ENCODE measurements at places on chromosomes 11 and 22.

DNA sequence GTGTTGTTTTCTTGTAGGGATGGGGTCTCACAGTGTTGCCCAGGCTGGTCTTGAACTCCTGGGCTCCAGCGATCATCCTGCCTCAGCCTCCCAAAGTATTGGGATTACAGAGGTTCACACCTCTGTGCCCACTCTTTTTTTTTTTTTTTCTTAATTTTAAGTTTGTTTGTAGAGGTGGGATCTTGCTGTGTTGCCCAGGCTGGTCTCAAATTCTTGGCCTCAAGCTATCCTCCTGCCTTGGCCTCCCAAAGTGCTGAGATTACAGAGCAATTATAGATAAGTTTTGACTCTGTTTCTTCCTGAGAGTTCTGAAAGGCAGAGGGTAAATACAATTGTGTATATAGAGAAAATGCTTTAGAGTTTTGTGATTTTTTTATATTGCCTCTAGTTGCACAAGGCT lies 160.4 kb downstream of the TEAD1 start:
- DNase-seq = no peak

DNA sequence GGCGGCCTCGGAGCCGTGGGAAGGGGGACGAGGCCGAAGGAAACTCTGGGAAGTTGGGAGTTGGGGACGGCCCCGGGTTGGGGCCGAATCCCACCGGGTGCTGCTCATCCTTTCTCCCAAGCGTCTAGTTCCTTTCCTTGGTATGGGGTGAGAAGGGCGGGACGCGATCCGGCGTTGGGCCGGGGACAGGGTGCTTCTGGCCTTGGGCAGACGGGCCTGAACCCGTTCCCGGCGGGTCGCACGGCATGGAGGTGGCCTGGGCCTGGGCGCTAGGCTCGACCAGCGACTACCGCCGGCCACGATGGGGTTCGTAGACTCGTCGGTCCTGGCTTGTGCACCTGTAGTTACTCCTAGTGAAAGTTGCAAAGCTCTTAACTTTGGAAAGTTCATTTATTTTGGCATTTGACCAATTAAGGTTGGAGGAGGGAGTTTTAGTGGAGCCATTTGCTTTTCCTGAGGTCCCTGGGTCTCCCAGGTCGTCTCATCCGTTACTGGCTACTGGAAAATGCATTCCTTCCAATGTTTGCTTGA lies 1.0 kb downstream of the SYT9 start:
- DNase-seq = no peak

GRCh38 chr11:83119216-83119615 lies 37.7 kb upstream of the PCF11 start:
- DNase-seq = no peak

DNA sequence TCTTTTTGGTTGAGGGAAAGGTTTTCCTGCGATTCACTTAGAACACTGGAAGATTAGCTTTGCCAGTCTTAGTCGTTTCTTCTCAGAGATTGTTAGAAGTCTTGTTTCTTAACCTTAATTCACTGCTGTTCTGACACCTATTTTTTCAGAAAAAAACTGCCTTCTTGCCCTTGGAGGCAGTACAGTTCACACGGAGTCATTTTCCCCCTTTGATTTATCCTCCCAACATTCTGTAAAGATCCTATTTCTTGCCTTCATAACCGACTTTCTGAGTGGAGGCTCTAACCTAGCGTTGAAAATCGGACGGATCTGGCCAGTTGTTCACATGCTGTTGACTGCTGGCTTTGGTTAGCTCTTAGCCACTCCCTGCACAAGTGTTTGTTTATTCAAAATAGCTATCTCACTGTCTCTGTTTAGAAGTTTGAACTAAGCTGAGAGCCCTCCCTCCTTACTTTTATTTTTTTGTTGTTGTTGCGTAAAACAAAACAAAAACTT lies 737 bp downstream of the BCL2L13 start:
- DNase-seq = no peak

DNA sequence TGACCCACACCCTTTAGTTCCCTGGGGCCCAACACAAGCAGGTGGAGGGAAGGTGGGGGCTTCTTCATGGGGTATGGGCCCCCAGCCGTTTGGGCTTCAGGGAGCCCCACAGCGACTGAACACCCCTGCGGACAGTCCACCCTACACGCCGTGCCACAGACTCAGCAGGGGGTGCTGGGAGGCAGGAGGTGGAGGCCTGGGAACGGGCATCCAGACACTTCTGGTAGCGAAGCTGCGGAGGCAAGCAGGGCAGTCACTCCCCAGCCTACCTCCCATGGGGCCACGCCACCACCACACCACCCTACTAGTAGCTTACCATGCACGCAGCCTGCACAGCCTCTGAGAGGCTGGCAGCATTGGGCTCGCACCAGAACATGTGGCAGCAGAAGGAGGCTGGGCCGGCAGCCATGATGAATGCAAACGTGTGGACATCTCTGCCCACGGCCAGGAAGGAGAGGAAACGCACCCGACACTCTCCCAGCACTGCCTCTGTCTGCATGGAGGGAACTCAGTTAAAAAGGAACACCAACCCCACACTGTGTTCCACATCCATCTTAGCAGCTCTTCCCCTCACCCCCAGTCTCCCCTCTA lies 5.3 kb downstream of the SMPD1 start:
- no peak for DNase-seq

DNA sequence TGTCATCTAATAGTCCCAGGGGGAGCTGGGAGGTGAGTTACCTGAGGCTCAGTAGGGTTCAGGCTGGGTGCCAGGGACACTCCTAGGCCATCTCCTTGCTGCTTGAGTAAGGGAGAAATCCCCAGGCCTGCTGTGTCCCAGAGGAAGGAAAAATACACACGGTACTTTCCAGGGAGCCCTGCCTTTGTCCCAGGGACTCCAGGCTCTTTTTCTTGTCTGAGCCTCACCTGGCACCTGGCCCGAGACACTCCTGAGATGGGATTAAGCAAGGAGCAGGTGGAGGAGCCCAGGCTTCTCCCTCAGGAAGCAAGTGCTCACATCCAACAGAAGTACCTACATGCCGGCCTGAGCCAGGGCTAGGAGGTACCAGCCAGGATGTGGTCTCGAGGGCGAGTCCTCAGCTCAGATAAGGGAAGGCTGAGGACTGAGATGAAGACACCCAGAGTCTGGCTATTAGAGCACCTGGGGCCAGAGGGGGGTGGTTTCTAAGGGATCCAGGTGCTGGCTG lies 899 bp upstream of the KLHDC7B start:
- DNase-seq = no peak

- DNase-seq = no peak
Measured at GRCh38 chr22:41048791-41049717, 43.3 kb upstream of the EP300 start.

DNA sequence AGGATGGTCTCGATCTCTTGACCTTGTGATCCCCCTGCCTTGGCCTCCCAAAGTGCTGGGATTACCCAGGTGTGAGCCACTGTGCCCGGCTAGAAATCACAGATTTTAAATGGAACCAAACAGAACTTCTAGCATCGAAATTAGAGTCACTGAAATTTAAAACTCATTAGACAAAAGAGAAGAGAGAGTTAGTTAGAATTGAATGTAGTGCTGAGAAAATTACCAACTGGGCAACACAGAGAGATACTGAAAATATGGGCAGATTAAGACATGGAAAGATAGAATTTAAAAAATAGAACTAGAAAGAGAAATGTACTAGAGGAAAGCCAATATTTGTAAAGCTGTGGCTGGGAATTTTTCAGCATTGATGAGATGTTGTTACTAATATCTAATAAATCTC lies 217.9 kb downstream of the TBC1D22A start:
- no peak for DNase-seq

- no peak for DNase-seq
Measured at GRCh38 chr11:24324211-24324610, 172.6 kb upstream of the LUZP2 start.

DNA sequence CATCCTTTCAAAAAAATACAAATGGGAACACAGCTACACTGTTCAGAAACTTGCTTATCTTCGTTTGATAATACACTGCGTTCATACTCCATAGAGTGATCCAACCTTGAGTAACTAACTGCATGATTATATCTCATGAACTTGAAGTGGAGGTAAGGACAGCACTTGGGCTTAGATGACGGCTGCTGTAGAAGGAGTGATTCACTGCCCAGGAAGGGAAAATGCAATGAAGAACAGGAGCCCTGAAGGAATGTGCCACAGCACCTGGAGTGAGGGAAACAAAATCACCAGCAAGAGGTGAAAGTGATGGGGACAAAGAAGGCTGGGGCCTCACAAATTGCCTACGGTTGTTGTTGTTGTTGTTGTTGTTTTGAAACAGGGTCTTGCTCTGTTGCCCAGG lies 44.1 kb upstream of the SC5D start:
- DNase-seq = no peak

- DNase-seq = no peak
Measured at GRCh38 chr22:25668437-25668836, 73.6 kb upstream of the MYO18B start.

- no peak for DNase-seq
Measured at GRCh38 chr11:131683666-131684065, 313.3 kb downstream of the NTM start.

GRCh38 chr11:64072403-64072802 lies 36.7 kb downstream of the FLRT1 start:
- no peak for DNase-seq

DNA sequence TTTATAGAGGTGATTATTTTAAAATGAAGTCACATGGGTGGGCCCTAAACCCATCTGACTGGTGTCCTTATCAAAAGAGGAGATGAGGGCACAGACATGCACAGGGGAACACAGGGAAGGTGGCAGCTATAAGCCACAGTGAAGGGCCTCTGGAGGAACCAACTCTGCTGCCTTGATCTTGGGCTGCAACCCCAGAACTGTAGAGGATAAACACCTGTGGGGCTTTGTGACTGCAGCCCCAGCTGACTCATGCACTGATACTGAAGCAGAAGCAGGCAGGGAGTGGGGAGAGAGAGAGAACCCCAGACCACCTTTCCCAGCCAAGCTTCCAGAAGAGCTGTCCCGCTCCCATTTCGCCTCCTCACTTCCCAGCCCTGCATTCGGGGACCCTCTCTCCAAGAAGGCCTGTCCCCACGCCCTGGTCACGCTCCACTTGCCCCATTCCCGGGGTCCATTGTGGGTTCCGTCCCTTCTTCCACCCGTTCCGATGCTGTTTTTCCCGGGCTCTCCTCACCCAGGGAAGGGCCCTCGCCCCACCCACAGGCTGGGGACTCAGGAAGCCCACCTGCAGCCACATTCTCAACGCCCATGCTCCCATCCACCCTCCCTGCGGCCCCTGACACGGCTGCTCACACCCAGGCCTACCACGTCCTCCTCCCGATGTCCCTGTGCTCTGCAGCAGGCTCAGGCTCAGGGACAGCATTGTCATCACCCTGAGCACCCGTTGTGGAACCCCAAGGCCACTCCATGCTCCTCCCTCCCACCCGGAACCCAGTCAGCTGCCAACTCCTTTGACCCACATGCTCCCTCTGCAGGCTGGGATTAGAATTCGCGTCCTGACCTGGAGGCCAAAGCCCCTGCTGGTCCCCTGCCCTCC lies 90.8 kb upstream of the SHANK2 start:
- DNase-seq = no peak

DNA sequence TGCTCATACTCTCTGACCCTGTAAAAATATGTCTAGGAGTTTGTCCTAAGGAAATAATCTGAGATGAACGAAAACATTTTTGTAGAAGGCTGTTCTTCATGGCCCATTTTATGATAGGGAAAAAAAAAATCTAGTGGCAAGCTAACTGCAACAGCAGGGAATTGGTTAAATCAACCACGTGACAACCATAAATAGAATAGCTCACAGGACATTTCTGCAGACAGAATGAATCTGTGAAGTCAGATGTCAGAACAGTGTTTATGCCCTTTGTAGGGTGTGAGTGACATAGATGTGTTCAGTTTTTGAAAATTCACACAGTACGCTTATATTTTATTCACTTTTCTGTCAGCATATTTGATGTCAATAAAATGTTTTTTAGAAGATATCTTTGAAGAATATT lies 16.1 kb downstream of the ARHGAP1 start:
- no peak for DNase-seq

DNA sequence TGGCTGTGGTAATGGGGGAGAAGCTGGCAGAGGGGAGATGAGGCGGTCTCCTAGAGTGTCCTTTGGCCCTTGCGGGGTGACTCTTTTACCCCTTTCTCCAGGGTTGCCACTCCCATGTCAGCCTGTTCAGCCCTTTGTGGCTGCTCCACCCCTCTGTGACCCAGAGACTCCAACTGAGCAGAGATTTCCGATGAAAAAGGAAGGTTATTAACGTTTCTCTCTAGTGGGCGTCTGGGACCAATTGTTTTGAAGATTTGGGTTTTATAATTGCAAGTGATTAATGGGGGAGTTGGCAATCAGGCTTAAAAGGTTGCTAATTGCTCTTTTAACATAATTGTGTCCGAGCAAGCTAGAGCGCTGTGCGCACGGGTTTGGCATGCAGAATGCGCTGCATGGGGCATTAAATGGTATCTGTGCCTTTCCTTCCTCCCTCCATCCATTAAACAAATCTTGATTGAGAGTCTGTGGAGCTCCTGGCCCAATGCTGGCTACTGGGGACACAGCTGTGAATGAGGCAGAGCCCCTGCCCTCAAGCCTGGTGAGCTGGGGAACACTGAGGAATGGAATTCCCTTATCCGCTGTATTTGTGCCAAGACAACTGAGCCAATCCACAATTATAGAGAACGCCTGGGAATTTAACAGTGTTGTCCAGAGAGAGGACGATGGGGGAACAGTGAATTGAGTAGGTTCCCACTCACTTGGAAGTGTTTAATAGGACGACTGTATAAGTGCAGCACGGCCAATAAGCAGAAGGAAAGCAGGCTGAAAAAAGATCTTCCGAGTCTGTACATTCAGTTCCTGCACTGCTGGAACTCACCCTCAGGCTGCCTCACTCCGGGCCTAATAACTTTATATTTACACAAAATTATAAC lies 295.9 kb downstream of the MIAT start:
- no peak for DNase-seq

GRCh38 chr11:114562166-114562916 lies 2.7 kb upstream of the NXPE1 start:
- DNase-seq = no peak

DNA sequence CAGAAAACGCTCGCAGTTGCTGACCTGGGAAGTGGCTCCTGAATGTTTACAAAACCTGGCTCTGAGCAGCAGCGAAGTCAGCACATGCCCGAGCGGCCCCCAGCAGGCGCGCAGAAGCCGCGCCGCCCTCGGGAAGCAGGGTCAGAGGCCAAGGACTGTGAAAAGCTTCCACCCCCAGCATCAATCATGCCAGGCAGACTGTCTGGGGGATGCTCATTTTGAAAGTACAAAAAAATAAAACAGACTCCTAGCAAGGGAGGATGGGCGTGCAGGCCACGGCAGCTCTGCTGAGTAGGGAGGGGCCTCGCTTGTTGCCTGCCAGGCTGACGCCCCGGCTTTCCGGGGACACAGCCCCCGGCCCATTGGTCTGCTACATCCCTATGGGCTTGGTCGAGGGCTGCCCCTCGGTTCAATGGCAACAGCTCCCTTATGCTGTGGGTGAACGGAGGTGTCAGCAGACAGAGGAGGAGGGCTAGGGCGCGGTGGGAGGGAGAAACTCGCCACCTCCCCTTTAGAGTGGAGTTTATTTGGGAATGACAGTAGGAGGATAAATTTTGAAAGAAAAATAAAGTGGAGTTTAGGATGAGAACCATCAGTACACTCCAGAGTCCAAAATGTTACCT lies 37.7 kb upstream of the GNB1L start:
- no peak for DNase-seq

GRCh38 chr11:85776951-85777602 lies 33.9 kb downstream of the SYTL2 start:
- no peak for DNase-seq

- no peak for DNase-seq
Measured at GRCh38 chr11:34242037-34242625, 115.7 kb downstream of the ABTB2 start.

Data from GM12864 (cell line).